ENCODE measurements at places on chromosomes 5 and 9.

GRCh38 chr5:170656346-170656745 lies 127.2 kb upstream of the GABRP start:
- no peak for DNase-seq

- no peak for DNase-seq
Observed at GRCh38 chr9:93094658-93095204, 1.3 kb upstream of the CARD19 start.

DNA sequence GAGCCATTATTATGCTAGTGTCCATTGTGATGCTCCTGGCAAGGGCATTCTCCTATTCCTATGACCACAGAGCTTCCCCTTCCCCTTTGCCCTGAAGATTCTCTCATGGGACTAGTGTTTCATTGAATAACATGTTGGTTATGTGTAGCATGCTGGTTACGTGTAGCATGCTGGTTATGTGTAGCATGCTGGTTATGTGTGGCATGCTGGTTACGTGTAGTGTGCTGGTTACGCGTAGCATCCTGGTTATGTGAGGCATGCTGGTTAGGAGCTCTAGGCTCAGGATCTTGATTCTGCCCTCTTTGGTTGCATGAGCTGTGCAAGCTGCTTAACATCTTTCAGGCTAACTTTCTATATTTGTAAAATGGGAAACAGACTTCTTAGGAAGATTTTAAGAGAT lies 46.5 kb upstream of the GPR151 start:
- DNase-seq: no peak

- no peak for DNase-seq
Observed at GRCh38 chr9:80144856-80145255, 573.1 kb downstream of the TLE4 start.

DNA sequence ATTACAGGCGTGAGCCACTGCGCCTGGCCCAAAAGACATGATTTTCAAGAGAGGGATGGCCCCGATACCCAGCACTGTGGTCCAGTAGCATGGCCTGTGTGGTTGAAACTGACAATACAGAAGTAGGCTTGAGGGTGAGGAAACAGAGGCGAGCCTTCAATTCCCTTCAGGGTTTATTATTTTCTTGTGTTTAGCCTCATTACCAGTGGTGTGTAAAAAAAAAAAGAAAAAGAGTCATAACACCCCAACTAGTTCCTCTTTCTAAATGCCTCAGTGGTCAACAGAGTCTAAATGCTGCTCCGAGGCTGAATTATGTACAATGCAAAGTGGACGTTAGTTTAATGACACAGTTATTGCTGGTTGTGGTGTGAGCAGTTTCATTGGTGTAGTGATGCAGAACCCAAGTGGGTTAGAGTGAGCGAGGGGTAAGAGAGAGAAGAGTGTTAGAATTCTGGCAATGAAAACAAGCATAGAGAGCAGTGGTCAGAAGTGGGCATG lies 58.8 kb downstream of the SNX30 start:
- no peak for DNase-seq

- DNase-seq: no peak
Observed at GRCh38 chr9:110951805-110952539, 86.3 kb downstream of the LPAR1 start.

GRCh38 chr9:16726718-16727451 lies 143.6 kb downstream of the BNC2 start:
- DNase-seq: no peak

DNA sequence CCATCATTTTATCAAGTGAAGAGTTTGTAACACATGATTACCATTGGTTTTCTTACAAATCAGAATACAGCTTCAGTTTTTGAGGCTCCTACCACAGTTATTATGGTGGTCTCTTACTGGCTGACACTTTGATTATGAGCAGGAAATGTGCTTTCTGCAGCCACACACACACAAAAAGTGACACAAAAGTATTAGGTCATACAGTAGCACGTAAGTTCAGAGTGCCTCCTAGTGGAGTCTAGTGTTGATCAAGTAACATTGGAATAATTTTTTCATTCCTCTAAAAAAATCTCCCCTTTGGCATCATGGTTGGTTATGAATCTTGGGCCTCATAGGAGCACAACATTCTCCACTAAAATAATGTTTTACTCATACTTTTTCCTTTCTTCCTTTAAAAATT lies 37.6 kb downstream of the PAM start:
- DNase-seq: no peak

- DNase-seq: no peak
Observed at GRCh38 chr9:129555512-129556215, 65.2 kb downstream of the C9orf50 start.

Measured in stimulated activated CD4-positive, alpha-beta T cell treated with anti-CD3 and anti-CD28 coated beads, TNF-alpha, amount 100 ng/mL, for 24 hours (primary cell).